Dermis blood vessel endothelial cell (primary cell): ENCODE measurements at places on chromosomes 12 and 14. TPM values are rescaled to one million over a fixed set of nuclear protein-coding genes. Genes with fewer than 3 reads are reported as not detected.
A peak's percentile ranks its signal among the peaks of the same experiment; 100 is the strongest.

DNA sequence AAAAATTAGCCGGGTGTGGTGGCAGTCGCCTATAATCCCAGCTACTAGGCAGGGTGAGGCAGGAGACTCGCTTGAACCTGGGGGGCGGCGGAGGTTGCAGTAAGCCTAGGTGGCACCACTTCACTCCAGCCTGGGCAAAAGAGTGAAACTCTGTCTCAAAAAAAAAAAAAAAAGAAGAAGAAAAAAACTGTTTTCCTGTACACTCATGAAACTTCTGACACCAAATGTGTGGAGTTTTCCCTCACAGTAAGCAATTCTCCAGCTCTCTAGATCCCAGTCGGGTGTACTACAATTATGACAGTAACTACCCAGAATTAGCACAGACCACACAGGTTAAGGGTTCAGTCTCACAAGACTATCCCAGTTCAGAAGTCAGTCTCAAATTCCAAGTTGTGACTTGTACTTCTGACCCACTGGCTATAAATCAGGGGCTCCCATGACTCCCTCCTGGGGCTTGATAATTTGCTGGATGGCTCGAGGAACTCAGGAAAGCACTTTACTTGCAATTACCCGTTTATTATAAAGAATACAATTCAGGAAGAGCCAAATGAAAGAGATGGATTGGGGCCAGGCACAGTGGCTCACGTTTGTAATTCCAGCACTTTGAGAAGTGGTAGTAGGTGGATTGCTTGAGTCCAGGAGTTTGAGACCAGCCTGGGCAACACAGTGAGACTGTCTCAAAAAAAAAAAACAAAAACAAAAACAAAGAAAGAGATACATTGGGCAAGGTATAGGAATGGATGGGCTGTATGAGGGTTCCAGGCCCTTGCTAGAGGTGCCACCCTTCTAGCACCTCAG, 12.4 kb upstream of the ARF6 start:
- DNase-seq, result no peak

DNA sequence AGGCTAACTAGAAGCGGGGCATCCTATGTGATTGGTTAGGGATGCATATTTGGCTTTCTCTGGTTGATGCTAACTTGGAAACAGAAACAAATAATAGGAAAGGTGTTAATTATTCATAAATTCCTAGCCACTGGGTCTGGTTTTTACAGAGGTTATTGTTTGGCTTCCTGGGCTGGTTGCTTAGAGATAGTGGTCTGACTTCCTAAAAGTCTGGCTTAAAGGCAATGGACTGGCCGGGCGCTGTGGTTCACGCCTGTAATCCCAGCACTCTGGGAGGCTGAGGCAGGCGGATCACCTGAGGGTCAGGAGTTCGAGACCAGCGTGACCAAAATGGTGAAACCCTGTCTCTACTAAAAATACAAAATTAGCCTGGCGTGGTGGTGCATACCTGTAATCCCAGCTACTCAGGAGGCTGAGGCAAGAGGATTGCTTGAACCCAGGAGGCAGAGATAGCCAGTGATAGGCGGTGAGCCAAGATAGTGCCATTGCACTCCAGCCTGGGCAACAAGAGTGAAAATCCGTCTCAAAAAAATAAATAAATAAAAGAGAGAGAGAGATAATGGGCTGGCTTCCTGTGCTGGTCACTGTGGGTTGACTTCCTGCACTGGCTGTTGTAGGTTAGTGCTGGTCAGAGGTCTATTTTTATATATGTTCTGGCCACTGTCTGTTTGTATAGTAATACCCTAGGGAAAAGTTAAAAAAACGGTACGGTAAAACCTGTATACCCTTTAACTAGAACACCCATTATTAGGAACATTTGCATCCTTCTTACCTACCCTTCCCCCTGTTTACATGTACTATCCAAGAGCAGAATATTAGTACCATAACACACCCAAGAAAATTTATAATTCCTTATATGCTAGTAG, 24.1 kb downstream of the OR6S1 start:
- no peak for DNase-seq

- no peak for DNase-seq
Observed at GRCh38 chr12:54624315-54625279, 10.1 kb downstream of the LACRT start.

DNA sequence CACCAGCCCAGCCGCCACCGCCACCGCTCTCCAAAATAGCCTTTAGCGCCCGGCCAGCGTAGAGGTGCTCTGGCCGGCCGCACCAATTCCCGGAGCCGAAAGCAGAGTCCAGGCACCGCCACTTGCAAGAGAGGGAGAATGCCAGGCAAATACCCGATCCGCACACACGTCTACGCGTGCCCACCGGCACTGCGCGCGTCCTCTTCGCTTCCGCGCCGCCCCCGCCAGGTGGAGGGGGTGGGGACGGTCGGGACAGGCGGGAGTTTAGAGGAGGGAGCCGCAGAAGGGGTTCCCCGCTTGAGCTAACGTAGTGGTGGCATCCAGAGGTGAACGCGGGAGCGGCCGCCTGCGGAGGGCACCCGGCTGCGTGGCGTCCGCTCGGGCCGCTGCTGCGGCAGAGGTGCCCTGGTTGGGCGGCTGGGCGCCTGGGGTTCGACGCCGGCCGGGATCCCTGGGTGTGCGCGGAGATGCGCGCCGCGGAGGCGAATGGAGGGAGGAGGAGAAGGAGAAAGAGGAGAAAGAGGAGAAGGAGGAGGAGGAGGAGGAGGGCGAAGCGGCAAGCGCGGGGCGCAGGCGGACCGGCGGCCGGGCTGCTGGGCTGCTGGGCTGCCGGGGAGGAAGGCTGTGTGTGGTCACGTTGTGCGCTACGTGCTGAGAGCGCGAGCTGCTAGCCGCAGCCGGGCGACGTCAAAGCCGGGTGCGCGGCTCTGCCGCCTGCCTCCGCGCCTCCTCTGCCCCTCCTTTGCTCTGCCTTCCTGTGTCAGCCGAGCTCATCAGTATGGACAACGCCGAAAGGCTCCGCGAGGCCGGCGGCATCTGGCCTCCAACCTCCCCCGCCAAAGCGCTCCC, at the start of gene MDGA2:
MDGA2 (minus strand) TSS at position 140 of the 849 bp plus-strand sequence.
- no peak for DNase-seq

GRCh38 chr14:68820999-68821683, 28.3 kb upstream of the ZFP36L1 start:
- DNase-seq, result no peak

- no peak for DNase-seq
Observed at GRCh38 chr14:68231898-68232297, 412.3 kb downstream of the RAD51B start.

GRCh38 chr12:979349-979748, 11.7 kb upstream of the ERC1 start:
- DNase-seq, result no peak

DNA sequence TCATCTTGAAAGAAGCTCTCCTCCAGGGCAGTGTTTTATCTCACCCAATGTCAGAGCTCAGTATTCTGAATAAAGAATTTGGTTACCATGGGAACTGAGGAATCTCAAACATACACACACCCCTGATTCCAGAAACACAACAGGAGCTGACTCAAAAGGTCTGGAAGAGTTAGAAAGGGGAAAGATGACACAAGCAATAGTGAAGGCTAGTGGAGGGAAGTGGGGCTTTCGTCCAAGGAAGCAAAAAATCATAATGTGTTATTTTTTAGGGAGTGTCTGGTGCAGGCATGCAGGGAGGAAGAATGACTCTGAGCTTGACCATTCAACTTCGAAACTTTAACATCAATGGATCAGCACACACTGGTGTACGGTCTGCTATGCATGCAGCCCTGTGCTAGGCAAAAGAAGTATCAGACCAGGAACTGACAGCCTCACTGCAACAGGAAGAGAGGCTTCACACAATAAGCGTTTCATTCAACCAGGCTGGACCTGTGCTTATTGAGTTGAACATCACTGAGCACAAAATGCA, 20.3 kb downstream of the HEBP1 start:
- peak; percentile 94 for DNase-seq

GRCh38 chr12:63955831-63956666, 111.5 kb downstream of the SRGAP1 start:
- DNase-seq, result no peak

DNA sequence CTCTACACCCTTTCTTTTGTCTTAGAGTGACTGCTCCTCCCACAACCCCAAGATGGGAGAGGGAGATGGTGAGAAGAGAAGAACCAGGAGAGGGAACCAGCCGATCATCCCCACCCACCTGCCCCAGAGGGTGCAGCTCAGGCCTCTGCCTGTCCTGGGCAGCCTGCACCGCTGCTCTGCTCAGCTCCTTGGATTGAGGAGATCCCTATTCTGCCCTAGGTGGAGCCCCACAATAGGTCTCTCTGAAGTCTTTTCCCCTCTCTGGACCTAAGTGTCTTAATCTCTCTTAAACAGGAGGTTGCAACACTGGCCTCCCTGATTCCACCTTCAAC, 2.2 kb downstream of the ANKRD33 start:
- DNase-seq, result no peak

GRCh38 chr12:25985316-25986175, 27.1 kb downstream of the RASSF8 start:
- DNase-seq, result no peak

GRCh38 chr12:3622822-3623690, 129.9 kb downstream of the CRACR2A start:
- no peak for DNase-seq

GRCh38 chr14:93017301-93017797, 94.4 kb downstream of the CHGA start:
- peak; percentile 59 for DNase-seq

DNA sequence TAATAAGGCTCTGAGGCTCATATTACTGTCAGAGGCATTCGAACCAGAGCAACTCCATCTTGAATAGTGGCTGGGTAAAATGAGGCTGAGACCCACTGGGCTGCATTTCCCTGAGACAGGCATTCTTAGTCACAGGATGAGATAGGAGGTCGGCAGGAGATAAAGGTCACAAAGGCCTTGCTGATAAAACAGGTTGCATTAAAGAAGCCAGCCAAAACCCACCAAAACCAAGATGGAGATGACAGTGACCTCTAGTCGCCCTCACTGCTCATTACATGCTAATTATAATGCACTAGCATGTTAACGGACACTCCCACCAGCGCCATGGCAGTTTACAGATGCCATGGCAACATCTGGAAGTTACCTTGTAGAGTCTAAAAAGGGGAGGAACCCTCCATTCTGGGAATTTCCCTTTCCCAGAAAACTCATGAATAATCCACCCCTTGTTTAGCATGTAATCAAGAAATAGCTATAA, 18.1 kb upstream of the PRICKLE1 start:
- no peak for DNase-seq

- DNase-seq, result no peak
Observed at GRCh38 chr12:2171672-2172426, 119.1 kb downstream of the CACNA1C start.

- no peak for DNase-seq
Observed at GRCh38 chr14:98408024-98408555, 863.9 kb downstream of the BCL11B start.

- DNase-seq, result peak; percentile 76
Observed at GRCh38 chr12:124517260-124518050, 50.0 kb downstream of the NCOR2 start.

- DNase-seq, result no peak
Observed at GRCh38 chr12:67533159-67533558, 115.4 kb upstream of the DYRK2 start.

DNA sequence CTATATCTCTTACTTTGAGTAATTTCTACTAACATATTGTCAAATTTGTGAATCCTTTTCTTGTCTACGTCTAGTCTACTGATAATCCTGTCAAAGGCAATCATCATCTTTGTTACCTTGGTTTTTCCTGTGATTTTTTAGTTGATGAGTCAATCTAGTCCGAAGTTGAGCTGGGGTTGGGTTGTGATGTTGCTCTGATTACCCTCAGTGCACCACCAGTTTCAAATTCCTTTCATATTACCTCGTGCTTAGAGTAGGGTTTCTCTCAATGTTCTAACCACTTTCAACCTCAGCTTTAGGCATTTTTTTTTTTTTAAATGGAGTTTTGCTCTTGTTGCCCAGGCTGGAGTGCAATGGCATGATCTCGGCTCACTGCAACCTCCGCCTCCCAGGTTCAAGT, 186.8 kb downstream of the BTG1 start:
- DNase-seq, result no peak

DNA sequence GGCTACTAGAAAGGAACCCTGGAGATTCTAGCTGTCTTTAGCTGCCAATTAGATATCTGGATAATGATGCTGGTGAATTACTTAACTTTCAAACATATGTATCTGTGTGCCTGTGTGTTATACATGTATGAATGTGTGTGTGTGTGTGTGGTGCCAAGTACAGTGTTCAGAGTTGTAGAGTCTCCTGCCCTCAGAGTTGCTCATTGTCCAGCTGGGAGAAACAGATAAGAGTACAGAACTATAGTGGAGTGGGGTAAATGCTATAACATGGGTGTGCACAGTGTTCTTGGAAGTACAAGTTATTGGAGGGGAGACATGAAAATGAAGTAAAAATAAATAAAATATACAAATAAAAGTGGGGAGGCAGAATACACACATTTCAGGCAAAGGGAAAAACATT, 23.6 kb upstream of the ADAM20 start:
- DNase-seq, result no peak

DNA sequence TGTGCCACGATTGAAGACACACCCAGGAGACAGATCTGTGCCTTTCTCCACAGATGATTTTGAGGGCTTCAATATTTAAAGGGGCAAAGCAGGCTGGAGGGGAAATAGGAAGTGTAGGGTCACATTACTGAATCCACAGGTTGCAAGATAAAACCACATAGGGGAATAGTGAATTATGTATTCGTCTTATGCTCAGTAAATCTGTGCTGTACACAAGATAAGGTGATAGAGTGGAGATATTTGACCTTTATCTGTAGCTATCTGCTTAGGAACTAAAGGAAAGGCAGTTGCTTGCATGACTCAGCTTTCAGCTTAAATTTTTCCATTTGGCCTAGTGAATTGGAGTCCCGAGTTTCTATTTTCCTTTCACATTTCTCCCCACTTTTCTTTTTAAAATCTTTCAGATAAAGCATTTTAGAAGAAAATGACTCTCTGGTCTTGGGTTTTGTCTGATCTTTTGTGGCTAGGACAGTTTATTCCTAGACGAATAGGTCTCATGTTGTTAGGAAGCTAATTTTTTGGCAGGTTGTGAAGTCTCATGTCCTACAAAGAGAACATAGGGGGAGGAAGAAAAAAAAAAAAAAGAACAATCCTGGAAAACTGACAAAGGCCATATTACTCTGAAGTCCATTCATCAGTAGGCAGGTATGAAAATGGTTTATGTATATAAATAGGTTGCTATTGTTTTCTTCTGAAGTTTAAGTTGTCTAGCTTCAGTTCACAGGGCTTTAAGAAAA, 55.4 kb downstream of the FBXO33 start:
- DNase-seq, result peak; percentile 58

GRCh38 chr14:57274551-57274950, 5.8 kb downstream of the AP5M1 start:
- no peak for DNase-seq

VWF gene
- 3,052 and 3,683 TPM in 2 replicates for total RNA-seq

NINJ2 gene
- total RNA-seq, result 1.2 and 4.8 TPM in 2 replicates

TMCC3 gene
- 27.8 and 34.5 TPM in 2 replicates for total RNA-seq

IL31 gene
- not detected in 2 replicates for total RNA-seq

DNAJC22 gene
- 0.85 and 1.1 TPM in 2 replicates for total RNA-seq

DYRK4 gene
- 18.9 and 29.0 TPM in 2 replicates for total RNA-seq

SSTR1 gene
- total RNA-seq, result 0.17 and 0.33 TPM in 2 replicates

ANO2 gene
- 41.2 and 82.9 TPM in 2 replicates for total RNA-seq

FOXG1 gene
- not detected in 2 replicates for total RNA-seq

GALNT16 gene
- total RNA-seq, result 0.17 and 0.19 TPM in 2 replicates
